Cerebellar nuclear complex (tissue), 1 donor: ENCODE measurements at places on chromosomes 2 and 18.

- DNase-seq = no peak
Measured at GRCh38 chr18:74803769-74804168, 206.1 kb downstream of the ZNF407 start.

DNA sequence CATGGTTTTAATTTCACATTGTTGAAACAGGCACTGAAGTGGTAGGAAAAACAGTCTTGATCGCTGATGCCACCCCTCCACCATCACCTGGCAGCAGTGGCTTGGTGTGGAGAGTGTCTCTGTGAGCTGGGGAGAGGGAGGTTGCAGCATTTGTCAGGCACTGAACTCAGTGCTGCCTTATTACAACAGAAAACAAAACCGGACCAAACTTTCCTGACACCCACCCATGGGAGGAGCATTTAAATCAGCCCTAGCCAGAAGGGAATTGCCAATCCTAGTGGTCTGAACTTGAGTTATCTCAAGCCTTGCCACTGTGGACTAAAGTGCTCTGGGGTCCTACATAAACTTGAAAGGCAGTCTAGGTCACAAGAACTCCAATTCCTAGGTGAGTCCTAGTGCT is 103.0 kb upstream of the LGALSL start:
- DNase-seq = no peak

GRCh38 chr2:27441226-27441926 is 805 bp upstream of the KRTCAP3 start:
- no peak for DNase-seq

DNA sequence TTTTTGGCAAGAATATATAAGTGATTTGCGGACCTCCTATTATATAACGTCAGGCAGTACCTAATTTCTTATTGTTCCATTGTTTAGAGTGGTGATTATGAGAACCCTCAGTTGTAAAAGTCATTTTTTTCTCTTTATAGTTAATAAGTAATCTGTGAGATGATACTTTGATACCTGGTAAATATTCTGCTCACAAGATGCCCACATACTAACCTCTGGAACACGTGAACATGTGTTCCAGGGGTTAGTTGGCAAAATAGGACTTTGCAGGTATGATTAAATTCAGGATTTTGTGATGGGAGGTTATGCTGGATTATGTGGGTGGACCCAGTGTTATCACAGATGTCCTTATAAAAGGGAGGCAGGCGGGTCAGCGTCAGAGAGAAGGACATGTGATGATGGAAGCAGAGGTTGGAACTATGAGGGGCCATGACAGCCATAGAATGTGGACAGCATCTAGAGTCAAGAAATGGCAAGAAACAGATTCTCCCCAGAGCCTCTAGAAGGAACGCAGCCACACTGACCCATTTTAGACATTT is 16.8 kb downstream of the MAIP1 start:
- no peak for DNase-seq

DNA sequence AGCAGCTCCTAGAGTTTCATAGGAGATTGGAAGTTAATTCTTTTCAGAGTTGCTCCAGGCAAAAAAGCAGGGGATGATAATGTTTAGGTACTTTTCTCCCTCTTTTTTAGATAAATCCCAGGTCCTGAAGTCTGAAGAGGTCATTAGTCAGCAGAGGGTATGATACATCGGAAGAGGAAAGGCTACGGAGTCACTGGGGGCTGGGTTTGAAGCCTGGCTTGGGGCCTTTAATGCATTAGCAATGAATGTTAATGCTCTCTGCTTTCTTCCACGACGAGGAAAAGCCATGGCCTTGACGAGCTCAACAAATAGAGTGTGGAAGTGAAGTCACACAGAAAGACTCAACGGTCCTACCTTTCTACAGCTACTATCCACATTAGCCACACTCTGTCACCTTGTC is 235.1 kb downstream of the NCKAP5 start:
- no peak for DNase-seq

DNA sequence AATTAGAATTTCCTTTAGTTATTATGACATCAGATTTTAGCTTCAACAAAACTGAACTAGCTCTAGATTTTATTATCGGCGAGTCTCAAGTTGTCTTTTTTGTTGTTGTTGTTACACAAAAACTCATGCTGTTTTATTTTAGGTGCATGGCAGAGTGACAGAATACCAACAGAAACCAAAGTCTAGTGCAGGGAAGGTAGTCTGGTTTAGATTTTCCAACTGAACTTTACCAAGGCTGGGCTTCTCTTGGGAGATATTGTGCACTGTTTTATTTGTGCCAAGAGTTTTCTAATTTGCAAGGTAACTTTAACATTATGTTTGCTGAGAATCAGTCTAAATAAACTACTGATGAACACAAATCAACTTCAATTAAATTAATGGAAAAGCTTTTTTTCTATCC is 43.6 kb upstream of the RASGRP3 start:
- DNase-seq = no peak

- no peak for DNase-seq
Measured at GRCh38 chr2:20409039-20409438, 37.8 kb upstream of the RHOB start.

DNA sequence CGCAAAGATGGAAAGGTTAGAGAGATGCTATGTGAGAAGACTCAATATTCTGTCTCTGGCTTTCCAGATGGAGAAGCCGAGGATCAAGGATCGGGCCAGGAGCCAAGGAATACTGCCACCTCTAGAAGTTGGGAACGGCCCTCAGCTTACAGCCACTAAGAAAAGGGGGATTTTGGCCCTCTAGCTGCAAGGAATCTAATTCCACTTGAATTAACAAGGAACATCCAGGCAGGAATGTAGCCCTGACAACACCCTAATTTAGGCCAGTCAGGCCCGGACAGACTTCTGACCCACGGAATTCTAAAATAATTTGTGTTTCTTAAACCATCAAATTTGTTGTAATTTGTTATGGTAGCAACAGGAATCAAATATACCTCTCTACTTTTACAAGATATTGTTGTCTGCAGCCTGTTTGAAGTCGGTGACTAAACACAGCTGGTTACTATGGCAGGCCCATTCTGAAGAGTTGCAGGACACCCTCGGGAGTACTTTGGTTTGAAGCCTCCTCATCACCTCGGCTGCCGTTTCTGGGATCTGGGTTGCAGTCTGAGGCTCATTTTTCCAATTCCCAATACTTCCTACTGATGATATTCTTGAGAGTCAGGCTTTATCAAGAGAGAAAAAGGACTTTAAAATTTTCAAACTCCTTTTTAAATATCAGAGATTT is 1131.2 kb downstream of the TSN start:
- no peak for DNase-seq

DNA sequence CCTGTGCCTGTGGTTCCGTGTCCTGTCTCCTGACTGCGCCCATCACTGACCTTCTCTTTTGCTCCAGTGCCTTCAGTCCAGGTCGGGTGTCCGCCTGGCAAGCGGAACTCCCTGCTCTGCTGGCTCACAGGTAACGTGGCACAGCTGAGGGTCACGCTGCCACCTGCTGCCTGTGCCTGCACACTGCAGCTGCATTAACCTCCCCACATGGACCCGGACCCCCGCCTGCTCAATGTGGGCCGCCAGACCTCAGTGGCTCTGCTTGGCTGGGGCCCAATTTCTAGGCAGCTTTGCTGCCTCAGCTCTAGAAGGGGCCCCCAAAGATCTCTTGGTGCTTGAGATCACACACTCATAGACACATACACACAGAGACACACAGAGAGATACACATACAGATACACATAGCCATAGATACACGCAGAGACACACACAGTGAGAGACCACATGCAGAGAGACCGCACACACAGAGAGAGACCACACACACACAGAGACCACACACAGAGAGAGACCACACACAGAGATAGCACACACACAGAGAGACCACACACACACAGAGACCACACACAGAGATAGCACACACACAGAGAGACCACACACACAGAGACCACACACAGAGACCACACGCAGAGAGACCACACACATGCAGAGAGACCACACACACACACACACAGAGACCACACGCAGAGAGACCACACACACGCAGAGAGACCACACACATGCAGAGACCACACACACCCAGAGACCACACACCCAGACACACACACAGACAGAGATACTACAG is 14.9 kb upstream of the CNNM3 start:
- no peak for DNase-seq

GRCh38 chr18:3808985-3809780 is 359.2 kb downstream of the TGIF1 start:
- DNase-seq = no peak

DNA sequence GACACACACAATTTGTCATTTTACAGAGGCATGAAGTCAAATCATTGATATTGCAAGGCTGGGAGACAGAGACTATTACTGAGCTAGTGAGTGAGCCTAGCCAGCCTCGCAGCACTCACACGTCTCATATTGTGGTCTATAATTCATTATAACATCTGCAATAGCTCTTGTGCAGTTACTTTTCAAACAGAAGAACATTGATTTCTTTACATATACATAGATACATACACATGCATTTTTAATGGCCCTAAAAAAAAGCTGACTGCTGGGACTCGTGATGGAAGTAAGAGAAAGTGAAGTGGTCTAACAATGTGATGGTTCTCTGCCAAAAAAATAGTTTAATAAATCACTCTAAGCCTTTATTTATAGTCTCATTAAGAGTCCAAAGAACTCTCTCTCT is 56.8 kb downstream of the KIAA2012 start:
- DNase-seq = no peak

DNA sequence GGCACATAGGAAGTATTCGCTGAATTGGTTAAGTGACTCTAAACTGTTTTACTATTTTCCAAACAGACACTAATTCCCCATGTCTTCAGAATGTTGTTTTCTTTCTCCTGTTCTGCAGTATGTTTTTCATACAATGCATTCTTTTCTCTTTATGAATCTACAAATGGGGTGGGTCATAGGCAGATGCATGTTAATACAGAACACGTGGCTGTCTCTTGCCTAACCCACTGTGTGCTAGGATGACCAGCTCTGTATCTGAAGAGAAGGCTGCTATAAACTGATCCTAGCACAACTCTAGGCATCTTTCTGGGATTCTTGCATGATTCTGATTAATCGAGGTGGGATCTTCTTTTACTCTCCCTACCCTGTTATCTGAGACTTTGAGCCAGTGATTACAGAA is 826.0 kb downstream of the PLCL1 start:
- DNase-seq = no peak

- no peak for DNase-seq
Measured at GRCh38 chr2:12809526-12809925, 92.8 kb downstream of the TRIB2 start.

- no peak for DNase-seq
Measured at GRCh38 chr18:78871618-78872017, 108.0 kb upstream of the SALL3 start.

DNA sequence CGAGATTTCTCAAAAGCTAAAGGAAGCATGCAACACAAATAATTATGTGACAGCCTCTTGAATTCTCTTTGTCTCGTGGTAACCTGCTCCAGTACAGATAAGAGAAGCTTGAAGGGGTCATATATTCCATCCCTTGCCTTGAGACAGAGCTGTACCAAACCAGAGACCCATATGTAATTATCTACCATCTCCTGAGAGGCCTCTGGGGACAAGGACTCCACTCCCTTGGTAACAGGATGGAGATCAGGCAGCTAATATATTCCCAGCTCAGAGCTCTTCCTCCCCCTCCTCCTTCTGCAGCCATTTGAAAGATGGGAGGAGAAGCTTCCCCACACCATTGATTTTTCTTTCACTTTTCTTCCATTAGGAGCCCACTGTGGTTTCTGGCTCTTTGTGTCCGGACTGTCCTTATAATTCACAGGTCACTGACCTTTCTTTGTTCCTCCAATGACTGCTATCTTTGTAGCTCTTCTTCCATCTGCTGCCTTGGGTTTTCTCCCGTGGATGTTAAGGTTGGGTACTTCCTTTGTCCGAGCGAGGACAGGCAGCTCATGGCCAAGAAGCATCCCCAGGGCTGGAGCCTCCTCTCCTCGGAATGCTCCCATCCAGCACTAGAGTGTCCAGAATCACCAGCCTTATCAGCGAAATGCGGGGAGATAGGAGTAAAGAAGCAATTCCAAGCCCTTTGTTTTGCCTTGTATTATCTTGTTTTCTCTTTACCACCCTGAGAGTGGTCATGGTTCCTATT is 72.6 kb upstream of the STPG4 start:
- DNase-seq = no peak

- no peak for DNase-seq
Measured at GRCh38 chr2:190417045-190417842, 9.1 kb downstream of the MFSD6 start.

DNA sequence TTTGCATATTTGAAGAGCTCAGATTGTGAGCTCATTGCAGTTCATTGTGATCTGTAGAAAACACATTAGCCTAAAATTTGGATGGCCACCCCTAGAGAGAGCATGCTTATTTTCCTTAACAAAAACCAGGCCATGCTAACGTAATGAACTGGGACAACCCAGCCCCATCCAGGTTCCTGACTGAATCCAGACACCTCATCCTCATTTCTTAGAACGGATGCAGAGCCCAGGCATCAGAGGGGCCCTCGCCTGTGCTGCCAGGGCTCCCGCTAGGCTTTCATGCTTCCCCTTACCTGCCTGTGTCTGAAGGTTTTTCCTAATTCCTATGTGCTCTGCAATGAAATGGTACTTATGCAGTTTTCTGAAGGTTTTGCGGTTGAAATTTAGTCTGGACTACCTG is 171.1 kb downstream of the CCDC102B start:
- DNase-seq = no peak

DNA sequence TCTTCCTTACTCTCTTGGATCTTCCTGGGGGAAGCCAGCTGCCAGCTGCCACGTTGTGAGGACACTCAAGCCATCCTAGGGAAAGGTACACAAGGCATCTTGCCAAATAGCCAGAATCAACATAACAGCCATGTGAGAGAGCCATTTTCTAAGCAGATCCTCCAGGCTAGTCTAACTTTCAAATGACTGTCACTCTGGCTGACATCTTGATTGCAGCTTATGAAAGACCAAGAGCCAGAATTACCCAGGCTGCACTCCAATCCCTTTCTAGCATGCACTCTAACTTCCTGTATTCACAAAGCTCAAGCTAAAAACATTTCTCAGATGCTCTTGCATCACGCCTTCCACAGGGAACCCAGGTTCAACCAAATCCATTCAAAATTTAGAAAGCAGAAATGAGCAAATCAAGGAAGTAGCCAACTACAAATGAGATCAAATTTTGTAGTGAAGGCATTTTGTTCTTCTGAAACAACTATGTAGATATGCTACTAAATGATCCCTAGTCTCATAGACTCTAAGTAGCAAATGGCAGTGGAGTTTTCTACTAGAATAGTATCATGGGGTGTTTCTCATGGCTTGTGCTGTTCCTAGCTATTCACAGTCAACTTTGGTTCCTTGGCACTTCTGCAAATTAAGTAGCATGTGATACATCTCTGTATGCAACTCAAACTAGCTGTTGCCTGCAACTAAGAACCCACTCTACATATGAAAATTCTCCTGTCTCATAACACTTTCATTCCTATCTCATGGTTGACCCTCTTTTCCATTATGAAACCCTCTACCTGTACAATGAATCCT is 281.9 kb downstream of the ZEB2 start:
- DNase-seq = no peak

DNA sequence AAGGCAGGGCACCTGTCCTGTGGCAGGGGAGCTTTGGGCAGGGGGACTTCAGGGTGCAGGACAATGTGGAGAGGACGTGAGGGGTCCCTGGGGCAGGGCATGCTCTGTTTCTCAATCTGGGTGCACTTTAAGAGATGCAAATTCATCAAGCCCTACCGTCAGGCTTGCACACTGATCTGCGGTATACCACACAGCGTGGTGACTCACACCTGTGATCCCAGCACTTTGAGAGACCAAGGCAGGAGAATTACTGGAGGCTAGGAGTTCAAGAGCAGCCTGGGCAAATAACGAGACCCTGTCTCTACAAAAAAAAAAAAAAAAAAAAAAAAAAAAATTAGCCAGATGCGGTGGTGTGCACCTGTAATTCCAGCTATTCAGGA is 10.2 kb upstream of the GPC1 start:
- DNase-seq = no peak
